ENCODE measurements at places on chromosomes 1 and 21.

- no peak for DNase-seq
These were observed 117.8 kb downstream of the ZMYM4 start for GRCh38 chr1:35386290-35386689.

GRCh38 chr1:110520827-110521226 lies 1.9 kb upstream of the KCNA10 start:
- no peak for DNase-seq

DNA sequence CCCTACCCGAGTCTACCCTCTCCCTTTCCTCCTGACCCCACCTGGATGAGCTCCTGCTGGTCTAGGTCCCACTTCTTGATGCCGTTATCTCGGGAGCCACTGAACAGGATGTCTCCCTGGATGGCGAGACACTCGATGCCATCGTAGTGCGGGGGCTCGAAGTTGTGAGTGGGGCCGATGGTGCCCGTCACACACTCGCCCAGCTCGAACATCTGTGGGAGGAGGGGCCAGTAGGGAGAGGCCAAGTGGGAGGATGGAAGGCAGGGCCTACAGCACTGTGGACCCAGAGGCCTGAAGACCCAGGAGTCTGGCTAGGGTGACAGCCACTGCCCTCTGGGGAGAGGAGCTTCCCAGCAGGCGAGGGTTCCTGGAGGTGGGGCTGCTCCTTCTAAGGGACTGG lies 48.1 kb downstream of the KIF21B start:
- DNase-seq: no peak

DNA sequence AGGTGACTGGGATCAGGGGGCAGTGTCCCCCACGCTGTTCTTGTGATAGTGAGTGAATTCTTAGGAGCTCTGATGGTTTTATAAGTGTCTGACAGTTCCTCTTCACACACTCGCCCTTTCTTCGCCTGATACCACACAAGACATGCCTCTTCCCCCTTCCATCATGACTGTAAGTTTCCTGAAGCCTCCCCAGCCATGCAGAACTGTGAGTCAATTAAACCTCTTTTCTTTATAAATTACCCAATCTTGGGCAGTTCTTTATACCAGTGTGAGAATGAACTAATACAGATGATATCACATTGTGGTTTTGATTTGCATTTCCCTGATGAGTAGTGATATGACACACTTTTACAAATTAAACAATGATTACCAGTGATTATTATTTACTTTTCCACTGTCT lies 229.9 kb downstream of the AKT3 start:
- DNase-seq: no peak

DNA sequence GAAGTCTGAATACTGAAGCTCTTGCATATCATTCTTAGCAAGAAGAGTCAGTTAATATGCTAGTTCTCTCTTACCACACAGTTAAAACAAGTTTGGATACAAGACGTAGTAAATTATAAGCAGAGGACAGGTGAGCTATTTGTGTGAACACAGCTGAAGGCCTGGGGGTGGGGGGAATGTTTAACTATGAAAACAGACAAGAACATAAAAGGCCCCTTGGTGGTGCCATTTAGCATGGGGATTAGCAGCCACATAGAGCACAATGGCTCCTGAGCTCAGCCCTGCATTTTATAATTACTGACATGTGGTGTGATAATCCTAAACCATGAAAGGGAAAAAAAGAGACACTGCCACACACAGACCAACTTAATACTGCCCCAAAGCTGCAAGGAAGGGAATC lies 94.8 kb downstream of the TGFBR3 start:
- no peak for DNase-seq

- no peak for DNase-seq
These were observed 25.9 kb downstream of the ITSN1 start for GRCh38 chr21:33668180-33668579.

GRCh38 chr1:156600733-156601121 lies 552 bp downstream of the GPATCH4 start:
- no peak for DNase-seq

DNA sequence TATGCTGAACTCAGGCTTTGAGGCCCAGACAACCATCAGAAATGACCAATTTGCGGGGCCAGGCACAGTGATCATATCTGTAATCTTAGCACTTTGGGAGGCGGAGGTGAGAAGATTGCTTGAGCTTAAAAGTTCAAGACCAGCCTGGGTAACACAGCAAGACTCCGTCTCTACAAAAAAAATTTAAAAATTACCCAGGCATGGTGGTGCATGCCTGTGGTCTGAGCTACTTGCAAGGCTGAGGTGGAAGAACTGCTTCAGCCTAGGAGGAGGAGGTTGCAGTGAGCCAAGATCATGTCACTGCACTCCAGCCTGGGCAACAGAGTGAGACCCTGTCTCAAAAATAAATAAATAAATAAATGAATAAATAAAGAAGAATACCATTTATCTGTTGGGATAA lies 156.5 kb downstream of the EIF4G3 start:
- DNase-seq: no peak

GRCh38 chr21:31266241-31266640 lies 77.8 kb downstream of the TIAM1 start:
- DNase-seq: no peak

DNA sequence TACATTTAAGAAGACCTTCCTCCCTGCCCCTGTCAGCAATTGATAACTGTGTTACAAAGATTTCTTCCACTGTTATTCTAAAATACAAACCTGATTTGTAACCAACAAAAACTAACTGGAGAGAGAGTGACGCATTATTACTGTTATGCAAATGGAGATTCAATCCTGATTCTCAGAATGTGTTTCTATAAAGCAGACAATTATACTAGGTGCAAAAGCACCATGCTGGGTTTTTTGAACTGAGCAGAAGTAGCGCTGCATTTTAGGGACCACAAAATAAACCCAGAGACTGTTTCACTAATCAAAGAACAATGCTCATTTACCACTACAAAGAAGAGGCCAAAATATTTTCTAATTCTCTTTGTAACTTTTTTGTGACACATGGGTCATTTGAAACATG lies 13.6 kb upstream of the GBP6 start:
- DNase-seq: no peak

DNA sequence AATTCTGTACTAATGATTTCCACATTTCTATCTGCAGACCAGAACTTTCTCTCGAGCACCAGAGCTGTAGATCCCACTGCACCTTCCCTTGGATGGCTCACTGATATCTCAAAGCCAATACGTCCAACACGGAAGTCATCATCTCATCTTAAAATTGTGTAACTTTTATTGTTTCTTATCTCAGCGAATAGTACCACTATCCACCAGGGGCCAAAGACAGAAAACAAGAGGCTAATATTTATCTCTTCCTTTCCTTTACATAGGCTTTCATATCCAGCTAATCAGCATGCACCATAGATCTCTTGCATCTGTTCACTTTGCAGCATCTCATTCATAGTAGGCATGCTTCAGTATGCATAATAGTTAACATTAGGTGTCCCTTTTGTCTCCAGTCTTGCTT lies 303.6 kb downstream of the PTPRC start:
- DNase-seq: no peak

- DNase-seq: no peak
These were observed 25.7 kb downstream of the PLXNA2 start for GRCh38 chr1:208218237-208219097.

GRCh38 chr1:176885751-176886150 lies 278.8 kb downstream of the ASTN1 start:
- DNase-seq: no peak

DNA sequence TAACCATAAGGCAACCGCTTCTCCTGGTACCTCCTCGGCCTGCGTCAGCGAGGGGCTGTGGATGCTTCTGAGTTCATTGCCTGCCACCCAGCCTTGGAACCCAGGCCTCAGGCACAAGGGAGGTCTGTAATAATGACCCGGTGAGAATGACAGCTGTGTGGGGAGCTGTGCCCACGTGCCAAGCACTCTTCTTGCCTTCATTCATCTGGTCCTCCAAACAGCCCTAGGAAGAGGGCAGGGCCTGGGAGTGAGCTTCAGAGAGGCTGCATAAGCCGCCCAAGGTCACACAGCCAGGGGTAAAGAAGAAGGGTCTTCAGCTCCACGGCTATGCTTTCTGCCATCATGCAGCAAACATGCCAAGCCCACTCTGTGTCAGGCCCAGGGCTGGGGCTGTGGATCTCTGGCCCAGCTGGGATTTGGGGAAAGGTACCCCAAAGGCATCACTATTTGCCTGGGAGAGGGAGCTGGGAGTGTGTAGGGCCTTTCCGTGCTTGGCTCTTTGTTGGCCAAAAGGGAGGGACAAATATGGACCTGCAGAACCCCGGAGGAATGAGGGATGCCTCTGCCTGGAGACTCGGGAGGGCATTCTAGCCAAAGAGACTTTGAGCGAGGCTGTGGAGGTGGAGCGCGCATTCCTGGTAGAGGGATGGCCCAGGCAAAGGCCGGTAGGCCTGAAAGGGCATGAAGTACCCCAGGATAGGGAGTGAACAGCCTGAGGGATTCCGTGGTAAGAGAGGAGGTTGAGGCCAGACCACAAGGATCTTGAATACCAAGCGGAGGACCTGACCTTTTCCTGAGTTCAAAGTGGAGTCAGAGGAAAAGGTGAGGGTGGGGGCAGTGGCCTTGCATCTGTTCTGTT lies 10.1 kb upstream of the EDN2 start:
- DNase-seq: no peak

DNA sequence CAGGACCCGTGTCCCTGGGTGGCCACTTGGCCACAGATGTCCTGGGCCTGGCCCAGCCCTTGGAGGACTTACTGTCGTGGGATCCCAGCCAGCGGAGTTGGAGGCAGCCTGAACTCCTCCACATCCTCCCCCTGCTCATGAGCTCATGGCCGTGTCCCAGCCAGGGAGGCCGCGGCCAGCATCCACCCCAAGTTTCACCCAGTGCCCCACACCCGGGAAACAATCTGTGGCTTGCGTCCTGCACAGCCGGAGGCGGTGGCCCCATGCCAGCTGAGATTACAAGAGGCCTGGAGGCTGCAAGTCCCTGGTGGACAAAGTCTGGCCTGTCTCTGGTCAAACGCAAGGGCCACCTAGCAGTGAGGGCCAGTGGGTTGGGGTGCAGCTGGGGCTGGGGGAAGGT lies 27.5 kb upstream of the TMEM52 start:
- no peak for DNase-seq

GRCh38 chr21:22536509-22536908 lies 1538.3 kb downstream of the NCAM2 start:
- DNase-seq: no peak

- DNase-seq: no peak
These were observed 104.8 kb downstream of the RGL1 start for GRCh38 chr1:183909672-183910071.

GRCh38 chr21:24032709-24033232 lies 1574.5 kb downstream of the MRPL39 start:
- DNase-seq: no peak

GRCh38 chr1:167541003-167541402 lies 12.6 kb downstream of the CREG1 start:
- DNase-seq: no peak

- DNase-seq: no peak
These were observed 156.9 kb downstream of the EDEM3 start for GRCh38 chr1:184597650-184598357.

- no peak for DNase-seq
These were observed 44.4 kb upstream of the RABGAP1L start for GRCh38 chr1:174114788-174115448.

GRCh38 chr1:52927212-52928014 lies at the start of gene SCP2:
SCP2 (plus strand) TSS chr1:52927276; CDS start chr1:52927397, 121 bp downstream.
- peak; percentile 80 for DNase-seq

- no peak for DNase-seq
These were observed 540.9 kb downstream of the LMO4 start for GRCh38 chr1:87869567-87869966.

DNA sequence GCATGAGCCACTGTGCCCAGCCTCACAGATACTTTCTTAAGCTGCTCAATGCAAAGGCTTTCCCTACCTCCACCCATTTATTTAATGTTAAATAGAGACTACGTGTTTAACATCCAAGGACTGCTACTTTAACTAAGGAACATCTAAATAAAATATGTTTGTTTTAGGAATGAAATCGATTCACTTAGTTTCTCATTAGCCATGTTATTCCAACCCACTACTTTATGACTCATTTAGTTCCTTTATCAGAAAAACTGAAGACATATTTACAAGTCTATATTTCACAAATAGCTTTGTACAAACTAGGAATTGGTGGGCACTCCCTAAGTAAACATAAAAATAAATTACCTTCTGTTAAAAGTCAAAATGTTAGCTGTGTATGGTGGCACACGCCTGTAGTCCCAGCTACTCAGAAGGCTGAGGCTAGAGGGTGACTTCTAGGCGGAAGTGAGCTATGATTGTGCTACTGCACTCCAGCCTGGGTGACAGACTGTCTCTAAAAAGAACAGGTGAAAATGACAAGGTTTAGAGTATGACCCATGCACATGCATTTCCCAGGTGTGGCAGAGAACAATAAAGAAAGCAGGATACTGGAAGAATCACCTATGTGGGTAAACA lies 39.9 kb upstream of the AK4 start:
- DNase-seq: no peak

- DNase-seq: peak; percentile 56
These were observed 19.3 kb downstream of the C1orf52 start for GRCh38 chr1:85240174-85240601.

All from WTC11 (cell line).